ENCODE measurements at places on chromosomes 4 and X.

DNA sequence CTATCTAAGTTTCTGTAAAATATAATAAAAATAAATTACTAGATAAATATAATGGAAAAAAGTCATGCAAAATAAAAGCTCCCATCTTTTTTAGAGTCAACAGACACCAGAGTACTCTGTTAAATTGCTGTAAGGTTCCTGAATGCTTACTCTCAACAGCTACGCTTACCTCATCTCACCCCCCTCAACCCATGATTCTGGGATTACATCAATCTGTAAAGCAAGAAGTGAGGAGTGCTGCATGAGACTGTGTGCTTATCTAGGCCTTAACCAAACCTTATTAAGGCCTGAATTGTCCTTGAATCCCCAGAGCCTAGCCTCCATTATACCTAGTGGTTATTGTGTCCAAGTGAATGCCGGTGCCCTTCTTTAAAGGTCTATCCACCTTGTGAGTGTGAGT lies 735.8 kb downstream of the RPA4 start:
- no peak for DNase-seq

DNA sequence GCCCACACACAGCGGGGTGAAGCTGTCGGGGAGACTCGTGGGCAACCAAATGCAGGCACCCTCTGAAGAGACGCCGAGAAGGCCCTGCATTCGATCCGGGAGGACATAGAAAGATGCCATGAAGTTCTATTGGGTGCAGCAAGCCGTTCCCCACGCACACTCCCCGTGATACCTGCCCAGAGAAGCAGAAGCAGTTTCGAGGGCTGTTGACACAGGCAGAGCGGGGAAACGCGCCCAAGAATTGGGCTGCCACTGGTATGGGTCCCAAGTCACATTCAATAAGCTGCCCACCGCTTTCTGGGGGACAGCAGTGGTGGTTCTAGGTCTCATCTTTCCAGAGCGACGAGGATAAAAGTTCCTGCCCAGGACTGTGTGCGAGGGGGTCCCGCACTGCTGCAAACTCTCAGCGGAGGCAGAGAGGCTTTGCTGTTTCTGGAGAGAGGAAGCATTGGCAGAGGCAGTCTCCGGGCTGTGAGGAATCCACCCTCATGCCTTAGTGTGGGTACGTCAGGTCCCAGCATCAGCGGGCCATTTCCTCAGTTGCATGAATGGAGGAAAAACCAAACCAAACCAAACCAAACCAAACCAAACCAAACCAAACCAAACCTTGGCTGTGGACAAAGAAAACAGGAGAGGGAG lies 10.1 kb downstream of the PITX2 start:
- no peak for DNase-seq

DNA sequence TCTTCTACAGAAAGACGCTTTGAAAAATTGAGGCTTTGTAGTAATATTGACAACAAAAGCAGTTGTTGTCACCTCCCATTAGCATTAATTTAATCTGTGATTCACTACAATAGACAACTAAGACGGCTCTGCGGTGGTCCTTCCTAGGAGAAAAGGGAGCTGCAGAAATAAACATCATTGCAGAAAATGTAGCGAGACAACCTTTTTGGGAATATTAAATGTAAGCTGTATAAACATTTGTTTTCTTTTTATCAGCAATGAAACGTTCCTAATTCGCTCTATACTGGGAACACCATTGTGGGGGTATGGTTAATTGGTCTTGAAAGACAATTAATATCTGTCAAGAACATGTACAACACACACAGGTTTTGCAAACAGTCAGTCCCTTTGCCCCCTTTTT lies 583.3 kb upstream of the TENM3 start:
- DNase-seq: no peak

- no peak for DNase-seq
These were observed 68.5 kb upstream of the PPP2R3B start for GRCh38 chrX:455199-455598.

- DNase-seq: no peak
These were observed 53.3 kb downstream of the MEPE start for GRCh38 chr4:87886083-87886482.

DNA sequence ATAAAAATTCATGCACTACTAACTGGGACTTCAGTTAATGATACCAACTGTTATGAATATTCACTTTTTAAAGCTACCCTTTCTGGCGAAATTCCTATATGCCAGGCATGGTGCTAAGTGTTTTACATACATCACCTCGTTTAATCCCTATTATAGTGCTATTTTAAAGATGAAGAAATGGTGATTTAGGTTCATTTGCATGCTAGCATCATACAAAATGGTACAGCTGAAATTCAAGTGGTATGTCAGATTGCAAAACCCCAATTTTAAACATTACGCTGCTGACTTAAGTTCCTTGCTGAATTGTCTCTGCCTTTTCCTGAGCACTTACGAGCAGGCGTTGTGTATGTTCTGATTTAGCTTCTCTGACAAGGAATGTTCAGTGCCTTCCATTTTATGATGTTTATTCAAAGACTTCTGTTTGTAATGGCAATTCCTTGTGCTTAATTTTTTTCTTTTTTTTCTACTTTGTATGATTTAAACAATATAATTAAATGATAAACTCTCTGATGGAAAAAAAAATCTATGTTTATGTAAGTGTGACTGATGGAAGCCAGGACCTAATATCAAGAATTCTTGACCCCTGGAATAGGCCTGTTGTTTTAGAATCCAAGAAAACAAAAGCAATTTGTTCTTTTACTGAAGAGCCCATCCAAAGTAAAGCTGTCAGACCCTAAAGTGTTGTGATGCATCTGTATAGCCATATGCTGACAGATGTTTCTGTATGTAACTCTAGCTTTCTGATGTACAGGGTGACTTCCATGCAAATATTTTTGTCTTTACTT lies 148.1 kb downstream of the PCDH7 start:
- no peak for DNase-seq

- DNase-seq: no peak
These were observed 1136.9 kb upstream of the PRKX start for GRCh38 chrX:4850312-4850711.

- no peak for DNase-seq
These were observed 279.6 kb upstream of the PITX2 start for GRCh38 chr4:110902500-110902899.

DNA sequence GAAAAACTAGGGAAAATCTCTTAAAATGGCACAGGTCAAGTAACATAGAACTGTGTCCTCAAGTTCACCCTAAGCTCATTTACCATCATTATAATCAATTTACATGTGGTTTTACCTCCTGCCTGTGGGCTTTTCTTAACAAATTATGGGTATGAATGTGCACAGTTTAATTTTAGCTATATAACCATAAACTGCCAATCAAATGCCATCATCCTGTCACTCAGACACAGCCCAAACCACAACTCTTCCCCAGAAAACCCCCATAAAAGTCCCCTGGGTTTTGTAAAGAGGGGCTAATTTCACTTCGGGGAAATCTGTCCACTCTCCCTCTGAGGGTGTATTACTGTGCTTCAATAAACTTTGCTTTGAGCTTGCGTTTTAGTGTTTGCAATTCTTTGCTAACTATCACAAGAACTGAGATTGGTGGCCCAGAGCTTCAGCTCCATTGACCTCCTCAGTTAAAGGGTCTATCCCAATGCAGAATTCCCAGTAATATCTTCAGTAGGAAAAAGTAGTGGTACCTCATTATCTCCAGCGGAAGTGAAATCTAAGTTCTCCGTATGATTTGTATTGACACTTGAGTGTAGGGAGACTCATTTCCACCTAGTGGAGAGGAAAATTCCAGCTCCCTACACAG lies 394.6 kb downstream of the SPOCK3 start:
- no peak for DNase-seq

- DNase-seq: no peak
These were observed 895 bp downstream of the SMIM14 start for GRCh38 chr4:39637586-39638353.

DNA sequence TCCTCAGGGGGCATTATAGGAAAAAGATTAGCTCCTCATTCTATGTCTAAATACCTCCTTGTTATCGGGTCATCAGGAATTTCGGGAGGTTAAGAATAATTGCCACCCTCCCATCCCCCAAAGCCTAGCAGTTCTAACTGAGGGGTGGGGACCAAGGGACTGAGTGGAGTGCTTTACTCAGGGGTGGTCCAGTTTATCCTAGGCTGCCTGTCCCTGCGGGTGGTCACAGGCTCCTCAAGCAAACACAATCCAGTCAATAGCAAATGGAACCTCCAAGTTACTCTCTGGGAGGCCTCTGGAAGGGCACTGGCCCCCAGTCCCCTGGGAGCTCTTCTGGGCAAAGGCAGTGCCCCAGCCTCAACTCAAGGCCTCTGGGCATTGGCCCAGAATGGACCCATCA lies 6.7 kb downstream of the ELF4 start:
- no peak for DNase-seq

GRCh38 chrX:50671661-50672060 lies 142.3 kb downstream of the SHROOM4 start:
- DNase-seq: no peak

GRCh38 chrX:106906361-106906760 lies 3.2 kb upstream of the RIPPLY1 start:
- DNase-seq: no peak

DNA sequence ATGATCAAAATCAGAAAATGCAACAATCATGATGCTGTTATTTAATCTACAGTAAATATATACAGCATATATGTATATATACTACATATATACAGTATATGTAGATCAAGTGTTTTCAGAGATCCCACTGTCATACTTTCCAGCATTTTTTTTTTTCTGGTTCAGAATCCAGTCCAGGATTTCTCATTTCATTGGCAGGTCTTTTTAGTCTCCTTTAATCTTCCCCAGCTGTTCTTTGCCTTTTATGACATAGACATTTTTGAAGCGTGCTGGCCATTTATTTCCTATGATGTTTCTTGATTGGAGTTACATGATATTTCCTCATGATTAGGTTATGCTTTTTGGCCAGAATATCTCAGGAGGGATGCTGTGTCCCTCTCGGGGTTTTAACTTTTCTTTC lies 92.0 kb upstream of the TLR2 start:
- no peak for DNase-seq

DNA sequence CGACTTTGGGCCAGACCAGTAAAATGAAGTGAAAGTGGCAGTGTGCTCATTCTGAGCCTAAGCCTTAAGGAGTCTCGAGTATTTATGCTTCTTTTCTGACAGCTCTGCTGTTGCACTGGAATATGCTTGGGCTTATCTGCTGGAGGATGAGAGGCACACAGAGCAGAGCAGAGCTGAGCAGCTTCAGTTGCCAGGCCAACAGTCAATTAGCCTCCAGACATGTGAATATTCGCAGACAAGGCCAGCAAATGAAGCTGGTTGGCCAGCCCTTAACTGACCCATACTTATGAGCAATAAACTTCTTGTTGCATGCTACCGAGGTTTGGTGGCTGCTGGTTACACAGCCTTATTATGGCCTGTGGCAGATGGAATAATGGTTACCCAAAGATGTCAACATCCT lies 203.0 kb upstream of the GEMIN8 start:
- DNase-seq: no peak

DNA sequence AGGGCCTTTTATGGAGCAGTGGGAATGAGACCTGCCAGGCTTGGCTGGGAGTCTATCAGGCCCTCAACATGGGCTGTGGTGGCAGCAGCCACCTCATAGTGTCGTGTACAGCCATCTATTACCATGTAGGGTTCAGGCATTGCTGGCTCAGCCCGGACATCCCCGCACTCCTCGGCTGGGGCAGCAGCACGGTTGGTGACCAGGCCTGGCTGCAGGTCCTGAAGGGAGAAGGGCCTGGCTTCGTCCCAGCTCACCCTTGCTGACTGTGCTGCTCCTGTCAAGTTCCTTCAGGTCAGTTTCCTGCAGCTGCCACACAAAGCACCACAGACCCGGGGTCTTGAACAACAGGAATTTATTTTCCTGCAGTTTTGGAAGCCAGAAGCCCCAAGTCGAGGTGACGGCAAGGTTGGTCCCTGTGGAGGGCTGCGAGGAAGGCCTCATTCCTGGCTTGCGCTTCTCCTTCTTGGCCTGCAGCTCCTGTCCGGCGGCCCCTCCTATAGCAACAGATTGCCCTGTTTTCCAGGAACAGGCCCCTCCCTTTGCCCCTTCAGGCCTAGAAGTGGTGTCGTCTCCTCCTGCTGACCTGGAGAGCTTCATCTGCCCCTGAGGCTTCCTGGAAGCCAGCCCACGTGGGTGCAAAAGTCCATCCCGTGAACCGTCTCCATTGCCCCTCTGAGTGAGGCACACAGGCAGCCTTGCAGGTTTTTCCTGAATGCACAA lies 25.2 kb upstream of the SORCS2 start:
- DNase-seq: no peak

DNA sequence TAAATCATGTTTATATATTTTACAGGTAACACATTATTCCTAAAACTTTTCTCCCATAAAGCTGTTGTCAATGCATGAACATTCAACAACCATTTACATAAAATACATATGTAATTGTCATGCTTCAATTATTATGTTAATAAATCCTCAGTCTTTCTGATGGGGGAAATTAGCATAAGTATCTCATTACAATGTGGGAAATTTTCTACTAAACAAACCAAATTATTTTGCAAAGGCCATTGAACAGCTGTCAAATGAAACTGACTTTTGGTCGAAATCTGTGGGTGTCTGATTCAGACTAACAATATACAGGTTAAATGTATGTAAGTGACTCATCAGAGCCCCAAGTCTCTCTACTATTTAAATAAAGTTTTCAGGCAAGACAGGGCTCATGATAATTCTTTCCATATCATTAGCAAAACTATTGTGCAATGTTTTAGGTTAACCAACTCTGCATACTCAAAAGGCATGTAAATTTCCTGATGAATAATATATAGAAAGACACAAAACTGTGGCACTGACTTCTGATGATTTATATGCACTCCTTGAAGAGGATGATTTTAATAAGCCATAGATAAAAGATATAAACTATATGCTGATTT lies 795.3 kb upstream of the AADAT start:
- DNase-seq: no peak

- DNase-seq: no peak
These were observed 251.5 kb downstream of the GPM6A start for GRCh38 chr4:175560604-175561003.

- no peak for DNase-seq
These were observed 48.2 kb downstream of the CLDN34 start for GRCh38 chrX:10015355-10015722.

DNA sequence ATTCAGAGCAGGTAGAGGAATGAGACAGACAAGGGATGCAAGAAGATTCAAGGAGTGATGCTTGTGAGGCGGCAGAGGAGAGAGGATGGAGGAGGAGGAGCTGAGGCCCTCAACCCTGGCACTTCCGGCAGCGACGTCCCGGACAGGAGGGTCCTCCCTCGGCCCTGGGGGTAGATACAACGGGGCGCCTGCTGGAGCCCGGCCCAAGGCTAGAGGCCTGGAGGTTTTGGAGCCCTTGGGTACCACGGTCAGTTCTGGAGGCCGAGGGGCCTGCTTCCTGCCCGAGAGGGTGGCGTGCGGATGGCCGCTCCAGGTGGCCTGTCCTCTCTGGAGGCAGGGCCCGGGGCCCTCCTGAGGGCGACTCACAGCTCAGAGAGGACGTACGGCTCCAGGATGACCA lies 13.5 kb downstream of the SSR4 start:
- no peak for DNase-seq

- DNase-seq: no peak
These were observed 518 bp upstream of the FAM241A start for GRCh38 chr4:112144546-112145325.

GRCh38 chr4:41935652-41936021 lies 408 bp downstream of the TMEM33 start:
- DNase-seq: no peak
